ENCODE measurements at places on chromosomes 1 and 21.

GRCh38 chr1:10701145-10701544 is 95.3 kb downstream of the CASZ1 start:
- no peak for DNase-seq

- no peak for DNase-seq
Measured at GRCh38 chr1:17527036-17527914, 12.2 kb upstream of the ARHGEF10L start.

GRCh38 chr1:230303069-230303468 is 123.1 kb downstream of the PGBD5 start:
- DNase-seq: no peak

- DNase-seq: no peak
Measured at GRCh38 chr21:14879458-14879857, 185.3 kb downstream of the NRIP1 start.

DNA sequence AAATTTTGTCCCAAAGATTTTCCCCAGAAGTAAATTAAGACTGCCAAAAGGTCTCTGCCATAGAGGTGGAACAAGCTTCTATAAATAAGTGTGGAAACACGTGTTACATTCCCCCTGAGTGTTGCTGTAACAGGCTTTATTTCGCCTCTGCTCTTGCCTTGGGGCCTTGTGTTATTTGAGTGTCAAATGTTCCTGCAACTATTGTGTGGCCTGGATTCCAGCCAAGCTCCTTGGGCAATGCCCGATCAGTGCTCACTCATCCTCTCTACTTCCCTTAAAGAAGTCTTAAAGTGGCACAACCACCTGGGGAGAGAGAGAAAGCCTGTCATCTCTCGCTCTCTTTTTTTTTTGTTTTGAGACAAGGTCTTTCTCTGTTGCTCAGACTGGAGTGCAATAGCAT is 156.7 kb downstream of the NR5A2 start:
- DNase-seq: peak; percentile 36

GRCh38 chr1:53585129-53585528 is 125.9 kb downstream of the DMRTB1 start:
- DNase-seq: no peak

GRCh38 chr21:25171438-25171837 is 435.8 kb downstream of the MRPL39 start:
- DNase-seq: no peak

GRCh38 chr1:67213164-67213563 is 46.9 kb downstream of the IL23R start:
- no peak for DNase-seq

DNA sequence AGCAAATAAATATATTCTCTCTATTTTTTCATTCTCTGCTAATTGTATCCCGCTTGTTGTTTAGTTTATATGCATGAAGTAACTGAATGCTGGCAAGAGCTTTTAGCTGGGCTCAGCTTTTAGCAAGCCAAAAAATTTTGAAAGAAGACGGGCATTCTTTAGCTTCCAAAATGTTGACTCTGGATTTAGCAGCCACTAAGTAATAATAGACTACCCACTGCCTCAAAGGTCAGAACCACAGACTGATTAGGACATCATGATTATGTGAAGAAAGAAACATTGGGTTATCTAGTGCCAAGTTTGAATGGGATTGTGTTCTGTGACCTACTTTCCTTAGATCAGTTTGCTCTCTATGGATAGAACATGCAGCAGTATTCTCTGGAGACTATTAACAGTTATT is 80.3 kb upstream of the DPH5 start:
- DNase-seq: no peak

GRCh38 chr1:46764402-46764801 is 34.4 kb upstream of the CYP4B1 start:
- DNase-seq: no peak

DNA sequence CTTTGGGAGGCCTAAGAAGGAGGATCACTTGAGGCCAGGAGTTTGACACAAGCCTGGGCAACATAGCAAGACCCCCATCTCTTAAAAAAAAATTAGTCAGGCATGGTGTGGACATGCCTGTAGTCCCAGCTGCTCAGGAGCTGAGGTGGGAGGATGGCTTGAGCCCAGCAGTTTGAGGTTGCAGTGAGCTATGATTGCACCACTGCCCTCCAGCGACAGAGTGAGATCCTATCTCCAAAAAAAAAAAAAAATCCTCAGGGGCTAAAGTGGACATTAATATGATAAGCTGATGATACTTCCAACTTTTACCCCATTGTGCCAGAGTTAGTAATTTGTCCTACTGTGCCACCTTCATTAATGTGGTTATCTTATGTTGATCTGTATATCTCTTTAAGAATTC is 327.8 kb upstream of the FMN2 start:
- no peak for DNase-seq

DNA sequence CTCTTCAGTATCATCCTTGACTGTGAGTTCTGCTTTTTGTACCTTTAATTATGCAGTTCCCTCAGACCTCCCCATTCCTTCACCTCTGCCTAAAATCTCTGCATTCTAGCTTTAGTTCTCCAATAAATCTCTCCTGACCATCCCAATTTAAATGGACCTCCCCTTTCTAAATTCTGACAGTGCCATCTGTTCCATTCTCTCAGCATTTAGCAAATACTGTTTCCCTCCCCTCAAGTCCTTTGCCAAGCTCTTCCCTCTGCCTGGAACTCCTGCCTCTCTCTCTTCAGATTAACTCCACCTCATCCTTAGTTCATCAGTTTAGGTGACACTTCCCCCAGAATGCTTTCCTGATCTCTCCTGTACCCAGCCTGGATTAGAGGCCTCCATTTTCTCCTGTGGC is 54.0 kb upstream of the JUN start:
- no peak for DNase-seq

GRCh38 chr1:223706077-223706973 is 6.0 kb upstream of the CAPN2 start:
- DNase-seq: no peak

DNA sequence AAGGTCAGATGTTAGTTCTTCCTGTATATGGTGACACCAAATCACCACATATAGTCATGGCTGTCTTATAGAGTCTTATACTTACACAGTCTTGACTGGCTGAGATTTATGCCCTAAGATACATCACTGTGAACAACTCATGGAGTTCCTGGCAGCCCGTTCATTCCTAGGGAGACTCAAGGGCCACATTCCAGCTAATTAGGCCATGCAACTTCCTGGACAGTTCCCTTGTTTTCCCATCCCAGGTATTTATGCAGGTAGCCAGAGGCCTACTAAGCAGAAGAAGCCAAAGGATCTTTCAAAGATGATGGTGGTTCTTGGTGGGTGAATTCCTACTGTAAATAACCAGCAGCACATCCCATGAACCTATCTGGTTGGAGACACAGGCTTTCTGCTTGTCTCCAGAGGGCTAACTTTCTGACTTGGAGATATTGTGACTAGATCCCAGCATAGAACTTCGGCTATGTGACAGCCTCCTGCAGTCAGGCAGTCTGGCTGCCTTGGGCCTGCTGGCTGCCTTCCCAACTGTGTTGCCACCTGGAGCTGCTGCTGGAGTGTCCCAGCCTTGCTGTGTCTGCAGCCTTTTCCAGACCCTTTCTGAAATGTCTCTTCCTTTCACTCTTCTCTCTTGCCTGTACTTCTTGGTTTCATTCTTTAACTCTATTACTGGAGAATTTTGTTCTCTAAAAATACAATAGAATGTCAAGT is 283.8 kb downstream of the CACNA1E start:
- DNase-seq: no peak

DNA sequence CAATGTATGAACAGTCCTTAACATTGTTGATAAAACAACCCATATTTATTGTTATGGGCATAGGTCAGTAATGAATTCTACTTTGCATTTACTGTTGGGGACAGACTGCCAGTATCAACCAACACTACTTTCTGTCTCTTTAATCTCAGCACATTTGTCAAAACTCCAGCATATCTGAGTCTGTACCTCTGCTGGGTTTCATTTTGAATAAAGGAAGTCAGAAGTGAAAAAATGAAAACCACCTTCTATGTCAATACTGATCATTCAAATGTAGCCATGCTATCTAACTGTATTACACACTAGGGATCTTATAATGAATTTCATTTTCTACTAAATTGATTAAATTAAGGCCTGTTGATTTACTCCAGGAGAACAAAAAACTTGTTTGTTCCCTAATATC is 24.2 kb upstream of the CXADR start:
- no peak for DNase-seq

GRCh38 chr1:185073725-185074124 is 28.4 kb downstream of the RNF2 start:
- DNase-seq: no peak

GRCh38 chr1:155794605-155795245 is 62.3 kb downstream of the GON4L start:
- DNase-seq: no peak

- no peak for DNase-seq
Measured at GRCh38 chr1:211527888-211528287, 35.9 kb upstream of the RD3 start.

GRCh38 chr1:182718311-182718710 is 33.9 kb upstream of the RGS8 start:
- DNase-seq: no peak

DNA sequence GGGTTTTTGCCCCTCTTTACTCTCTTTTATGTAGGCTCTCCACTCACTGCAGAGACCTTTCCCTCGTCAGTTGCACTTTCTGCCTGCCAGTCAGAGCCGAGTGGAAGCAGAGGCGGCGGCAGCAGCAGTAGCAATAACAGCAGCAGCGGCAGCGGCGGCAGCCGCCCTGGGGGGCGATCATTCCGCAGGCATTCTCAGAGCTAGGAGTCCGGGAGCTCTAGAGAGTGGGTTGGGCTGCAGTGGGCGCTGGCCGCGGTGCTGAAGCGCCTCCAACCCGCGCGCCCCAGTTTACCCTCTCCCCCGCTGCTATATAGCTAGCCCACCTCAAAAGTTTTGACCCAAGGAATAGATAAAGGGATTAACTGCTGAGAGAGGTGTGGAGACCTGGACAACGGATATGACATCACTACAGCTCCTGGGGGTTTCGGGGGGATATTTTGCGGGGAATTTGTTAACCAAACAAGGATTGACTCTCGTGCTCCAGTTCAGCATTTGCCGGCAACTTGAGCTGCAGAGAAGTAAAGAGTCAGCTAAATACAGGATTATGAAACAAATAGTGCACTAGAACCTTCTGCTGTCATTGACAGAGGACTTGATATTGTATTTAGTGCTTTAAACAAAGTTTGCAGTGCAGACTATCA is at the start of gene OLFM3:
OLFM3 (minus strand) TSS at position 102 of the 641 bp plus-strand sequence.
- DNase-seq: no peak

GRCh38 chr21:34590520-34590919 is 24.4 kb downstream of the RCAN1 start:
- DNase-seq: no peak

- DNase-seq: no peak
Measured at GRCh38 chr1:100469578-100469977, 68.4 kb upstream of the GPR88 start.

DNA sequence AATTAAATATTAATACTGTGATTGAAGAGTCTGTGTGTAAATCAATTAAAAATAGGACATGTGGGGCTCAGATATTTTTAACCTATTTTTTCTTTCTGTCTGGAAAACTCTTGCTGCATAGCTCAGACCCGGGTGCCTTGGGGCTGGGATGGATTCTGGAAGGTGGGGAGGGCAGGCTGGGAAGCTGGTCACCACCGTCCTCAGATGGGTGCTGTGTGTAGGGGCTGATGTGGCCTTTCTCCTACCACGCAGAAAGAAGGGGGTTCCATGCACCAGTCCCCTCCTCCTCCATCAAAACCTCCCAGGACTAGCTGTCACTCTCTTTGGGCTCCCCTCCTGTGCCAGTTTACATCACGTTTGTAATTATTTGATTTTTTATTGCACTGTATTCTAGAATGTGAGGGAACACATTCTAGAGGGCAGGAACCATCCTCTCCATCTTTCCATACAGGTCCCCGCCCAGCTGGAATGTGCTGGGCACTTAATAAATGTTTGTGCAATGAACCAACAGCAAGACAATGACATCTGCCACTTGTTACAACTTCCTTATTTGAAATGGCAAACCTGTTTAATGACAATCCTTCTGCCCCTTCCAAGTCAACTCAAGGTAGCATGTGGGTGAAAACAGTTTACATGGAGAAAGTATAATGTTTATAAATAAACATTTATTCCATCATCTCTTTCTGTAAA is 104.3 kb downstream of the EDEM3 start:
- DNase-seq: no peak

- no peak for DNase-seq
Measured at GRCh38 chr1:173052681-173053196, 2.0 kb upstream of the TNFSF18 start.

DNA sequence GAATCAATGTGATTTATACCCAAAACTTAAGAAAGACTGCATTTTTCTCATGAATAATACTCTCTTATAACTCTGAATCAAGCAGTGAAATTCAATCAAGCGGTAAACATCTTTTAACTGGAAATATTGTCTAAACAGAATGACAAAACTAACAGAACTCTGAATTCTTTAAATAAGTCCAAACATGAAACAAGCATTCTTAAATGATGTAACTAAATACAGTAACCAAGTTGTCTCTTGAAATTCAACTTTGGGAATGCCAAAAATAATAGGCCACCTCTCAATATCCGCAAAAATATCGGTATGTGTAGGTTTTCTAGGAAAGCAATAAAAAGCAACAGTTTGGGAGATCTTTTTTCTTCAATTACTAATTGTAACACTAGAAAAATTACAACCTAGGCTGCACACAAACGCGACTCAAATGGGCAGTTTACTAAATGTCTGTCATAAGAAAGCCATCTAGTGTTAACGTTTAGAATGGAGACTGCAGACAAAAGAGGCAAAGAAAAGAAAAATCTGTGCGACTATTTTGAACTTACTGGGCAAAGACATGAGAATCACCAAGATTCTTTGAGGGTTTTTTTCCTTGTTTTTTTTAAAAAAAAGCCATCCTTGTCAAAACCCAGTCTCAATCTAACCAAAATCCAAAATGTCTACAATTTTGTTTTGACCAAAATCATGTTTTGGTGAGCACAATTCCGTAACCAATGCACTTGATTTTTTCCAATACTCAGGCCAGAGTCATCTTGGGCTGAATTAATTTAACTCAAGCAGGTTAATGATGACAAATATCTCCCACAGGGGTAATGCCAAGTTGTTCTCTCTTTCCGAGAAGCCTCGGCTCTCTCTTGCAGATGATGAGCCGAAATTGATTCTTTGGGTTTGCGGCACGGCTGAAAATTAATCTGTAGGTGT is 1.3 kb downstream of the SIPA1L2 start:
- no peak for DNase-seq

Data from NCI-H2081 treated with DMSO at 0.1 percent for 48 hours (cell line).